ENCODE measurements at places on chromosomes 1 and 21. TPM values are rescaled to one million over a fixed set of nuclear protein-coding genes. Genes with fewer than 3 reads are reported as not detected.

Gene KCNC4
- 5.1 TPM for total RNA-seq

Gene TEDDM1
- not detected for total RNA-seq

Gene ITPKB
- 21.7 TPM for total RNA-seq

Gene LCE6A
- not detected for total RNA-seq

Gene TNFRSF8
- 0.09 TPM for total RNA-seq

Gene TRIM45
- total RNA-seq, result 1.3 TPM

Gene ZNF697
- total RNA-seq, result 19.3 TPM

Gene SMYD2
- 75.9 TPM for total RNA-seq

Gene LSS
- total RNA-seq, result 34.8 TPM

Gene SELL
- total RNA-seq, result 0.56 TPM

Gene SGIP1
- total RNA-seq, result 19.7 TPM

Gene CHRM3
- total RNA-seq, result under 0.01 TPM
